ENCODE measurements at places on chromosomes 5 and 9.

DNA sequence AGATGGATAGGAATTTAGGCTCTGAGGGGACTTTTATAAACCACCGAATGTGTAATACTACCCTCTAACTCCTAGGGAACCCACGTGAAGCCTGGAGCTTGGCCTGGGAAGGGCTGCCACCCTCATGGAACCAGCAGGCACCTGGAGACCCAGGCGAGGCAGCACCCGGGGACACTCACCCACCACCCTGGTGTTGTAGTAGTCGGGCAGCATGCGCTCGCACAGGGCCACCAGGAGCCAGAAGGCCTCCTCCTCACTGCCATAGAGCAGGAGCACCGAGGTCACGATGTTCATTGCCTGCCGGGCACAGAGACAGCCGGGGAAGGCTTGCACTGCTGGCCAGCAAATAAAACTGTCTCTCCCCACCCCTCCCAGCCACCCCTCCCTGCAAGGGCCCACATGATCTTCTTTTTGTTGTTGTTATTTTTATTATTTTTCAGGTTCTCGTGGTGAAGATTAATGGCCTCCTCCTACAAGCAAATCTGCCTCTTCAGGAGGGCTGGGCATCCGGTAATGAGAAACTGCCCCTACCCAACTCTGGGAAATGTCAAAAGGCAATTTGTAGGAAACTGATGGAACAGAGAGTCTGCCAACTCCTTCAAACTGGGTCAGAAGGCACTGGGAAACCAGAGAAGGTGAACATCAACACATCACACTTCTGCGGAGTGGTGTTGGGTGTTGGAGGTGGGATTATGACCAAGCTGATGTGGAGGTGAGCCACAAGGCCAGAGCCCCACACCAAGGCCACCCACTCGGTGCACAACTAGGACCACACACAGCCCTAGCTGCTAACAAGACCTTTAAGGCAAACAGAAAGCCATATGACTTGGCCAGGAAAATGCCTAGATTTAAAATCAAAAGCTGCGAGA is 17.4 kb upstream of the MRNIP start:
- no peak for DNase-seq

GRCh38 chr5:67301285-67301903 is 104.8 kb upstream of the CD180 start:
- no peak for DNase-seq

GRCh38 chr5:96962540-96962991 is 26.7 kb downstream of the LNPEP start:
- no peak for DNase-seq

- DNase-seq = no peak
Measured at GRCh38 chr9:126957687-126958053, 43.1 kb downstream of the RALGPS1 start.

DNA sequence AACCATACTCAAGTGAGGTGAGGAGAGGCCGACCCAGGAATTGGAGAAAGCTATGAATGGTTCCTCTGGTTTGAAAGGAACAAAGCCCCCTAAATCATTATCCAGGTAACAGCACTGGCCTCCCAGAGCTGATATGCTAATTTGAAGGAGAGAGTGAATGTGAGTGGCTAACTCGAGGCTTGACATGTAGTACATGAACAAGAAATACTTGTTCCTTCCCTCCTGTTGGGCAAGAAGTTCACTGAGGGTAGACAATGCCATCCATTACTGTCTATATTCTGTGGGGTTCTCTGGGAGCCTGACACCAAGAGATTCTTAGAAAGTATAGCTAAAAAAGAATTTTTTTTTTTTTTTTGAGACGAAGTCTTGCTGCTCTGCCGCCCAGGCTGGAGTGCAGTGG is 32.5 kb upstream of the ZNF354A start:
- DNase-seq = no peak

GRCh38 chr5:146173597-146173996 is 8.9 kb downstream of the LARS1 start:
- peak; percentile 82 for DNase-seq

GRCh38 chr9:91837981-91838731 is 111.9 kb downstream of the ROR2 start:
- no peak for DNase-seq

DNA sequence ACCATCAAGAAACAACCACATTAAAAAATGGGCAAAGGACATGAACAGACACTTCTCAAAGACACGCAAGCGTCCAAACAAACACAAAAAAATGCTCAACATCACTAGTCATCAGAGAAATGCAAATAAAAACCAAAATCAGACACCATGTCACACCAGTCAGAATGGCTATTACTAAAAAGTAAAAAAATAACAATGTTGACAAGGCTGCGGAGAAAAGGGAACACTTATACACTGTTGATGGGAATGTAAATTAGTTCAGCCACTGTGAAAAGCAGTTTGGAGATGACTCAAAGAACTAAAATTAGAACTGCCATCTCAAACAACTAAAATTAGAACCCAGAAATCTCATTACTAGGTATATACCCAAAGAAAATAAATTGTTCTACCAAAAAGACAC is 80.4 kb downstream of the CAAP1 start:
- DNase-seq = no peak

DNA sequence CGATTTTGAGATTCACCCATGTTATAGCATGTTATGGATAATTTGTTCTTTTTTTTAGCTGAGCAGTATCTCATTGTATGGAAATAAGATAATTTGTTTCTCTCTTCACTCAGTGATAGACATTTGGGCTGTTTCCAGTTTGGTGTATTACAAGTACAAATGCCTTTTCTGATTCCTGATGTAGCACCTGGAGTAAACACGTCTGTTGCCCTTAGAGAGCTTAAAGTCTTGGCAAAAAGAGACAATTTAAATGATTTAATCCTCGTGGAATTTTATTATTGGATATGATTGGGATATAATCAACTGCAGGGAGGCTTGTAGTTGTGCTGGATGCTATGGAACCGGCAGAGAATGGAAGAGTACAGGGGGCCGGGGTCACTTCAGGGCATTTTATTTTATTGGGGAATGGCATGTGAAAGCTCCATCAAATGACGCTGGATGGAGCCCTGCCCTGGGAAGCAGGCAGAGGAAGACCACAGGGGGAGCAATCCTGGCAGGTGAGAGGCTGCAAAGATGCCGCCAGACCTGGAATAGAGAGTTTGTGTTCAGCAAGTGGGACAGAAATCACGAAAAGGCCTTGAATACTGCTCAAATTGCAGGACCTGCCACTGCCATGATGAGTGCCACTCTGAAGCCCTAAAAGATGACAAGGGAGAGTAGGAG is 31.0 kb upstream of the TGFBI start:
- DNase-seq = no peak

- DNase-seq = no peak
Measured at GRCh38 chr5:157599565-157599964, 24.0 kb upstream of the ADAM19 start.

DNA sequence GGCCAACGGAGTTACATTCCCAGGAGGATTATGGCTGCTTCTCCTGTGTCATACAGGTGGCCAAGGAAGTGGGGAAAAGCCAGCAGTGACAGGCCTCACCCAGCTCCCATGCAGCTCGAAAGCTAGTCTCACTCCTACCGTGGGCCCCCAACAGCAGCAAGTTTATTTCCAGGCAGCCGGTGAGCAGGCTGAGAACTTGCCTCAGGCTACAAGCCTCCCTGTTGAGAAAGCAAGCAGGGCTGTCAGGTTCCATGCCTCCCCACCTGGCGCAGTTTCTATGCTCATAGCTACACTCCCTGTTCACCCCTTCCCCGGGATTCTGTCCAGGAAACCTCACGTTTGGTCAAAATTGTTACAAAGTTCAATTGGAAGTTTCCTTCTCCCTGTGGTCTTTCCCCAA is 27.5 kb upstream of the DNAH5 start:
- no peak for DNase-seq

DNA sequence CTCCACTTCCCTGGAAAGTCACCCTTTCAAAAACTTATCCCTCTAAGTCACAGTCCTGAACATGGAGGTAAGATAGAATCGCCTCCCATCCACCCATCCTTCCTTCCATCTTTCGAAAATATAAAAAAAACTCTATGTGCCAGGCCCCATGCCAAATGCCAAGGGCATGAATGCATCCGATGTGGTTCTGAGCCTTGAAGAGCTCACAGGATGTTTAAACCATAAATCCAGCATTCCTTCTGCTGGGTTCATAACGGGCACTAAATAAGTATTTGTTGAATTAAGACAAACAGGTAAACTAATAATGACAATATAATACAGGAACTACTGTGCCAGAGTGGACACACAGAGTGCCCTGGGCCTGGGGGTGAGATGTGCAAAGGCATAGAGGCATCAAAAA is 147.3 kb downstream of the TTLL11 start:
- no peak for DNase-seq

GRCh38 chr5:83255268-83255667 is 177.9 kb downstream of the XRCC4 start:
- no peak for DNase-seq

- DNase-seq = no peak
Measured at GRCh38 chr5:39775086-39775796, 350.5 kb upstream of the DAB2 start.

GRCh38 chr5:180009581-180009980 is 62.0 kb downstream of the RNF130 start:
- no peak for DNase-seq

GRCh38 chr9:95230046-95230445 is 87.5 kb downstream of the FANCC start:
- no peak for DNase-seq

GRCh38 chr9:20692554-20692953 is 8.5 kb downstream of the FOCAD start:
- no peak for DNase-seq

DNA sequence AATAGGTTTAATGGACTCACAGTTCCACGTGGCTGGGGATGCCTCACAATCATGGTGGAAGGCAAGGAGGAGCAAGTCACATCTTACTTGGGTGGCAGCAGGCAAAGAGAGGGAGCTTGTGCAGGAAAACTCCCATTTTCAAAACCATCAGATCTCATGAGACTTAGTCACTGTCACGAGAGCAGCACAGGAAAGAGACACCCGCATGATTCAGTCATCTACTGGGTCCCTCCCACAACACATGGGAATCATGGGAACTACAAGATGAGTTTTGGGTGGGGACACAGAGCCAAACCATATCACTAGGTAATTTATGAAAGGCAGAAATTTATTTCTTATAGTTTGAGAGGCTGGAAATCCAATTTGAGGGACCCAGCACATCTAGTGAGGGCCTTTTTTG is 40.0 kb downstream of the MTREX start:
- DNase-seq = no peak

- no peak for DNase-seq
Measured at GRCh38 chr5:29889051-29889450, 1304.4 kb upstream of the CDH6 start.

DNA sequence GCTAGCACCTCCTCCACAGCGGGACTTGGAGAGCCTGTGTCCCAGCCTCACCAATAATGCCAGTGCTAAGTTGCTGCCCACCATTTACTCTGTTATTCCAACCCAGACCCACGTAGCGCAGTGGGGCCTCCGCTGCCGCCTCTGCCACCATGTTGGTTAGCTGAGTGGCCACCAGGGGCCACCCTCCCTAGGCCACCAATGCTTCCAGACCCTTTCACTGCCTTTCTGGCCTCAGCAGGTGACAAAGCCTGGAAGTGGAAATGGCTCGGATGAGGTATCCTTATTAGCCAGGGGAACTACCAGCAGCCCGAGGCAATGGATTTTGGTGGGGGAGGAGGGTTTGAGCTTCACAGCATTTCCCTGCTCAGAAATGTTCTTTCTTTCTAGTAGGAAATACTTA is 110.1 kb downstream of the OSTF1 start:
- no peak for DNase-seq

DNA sequence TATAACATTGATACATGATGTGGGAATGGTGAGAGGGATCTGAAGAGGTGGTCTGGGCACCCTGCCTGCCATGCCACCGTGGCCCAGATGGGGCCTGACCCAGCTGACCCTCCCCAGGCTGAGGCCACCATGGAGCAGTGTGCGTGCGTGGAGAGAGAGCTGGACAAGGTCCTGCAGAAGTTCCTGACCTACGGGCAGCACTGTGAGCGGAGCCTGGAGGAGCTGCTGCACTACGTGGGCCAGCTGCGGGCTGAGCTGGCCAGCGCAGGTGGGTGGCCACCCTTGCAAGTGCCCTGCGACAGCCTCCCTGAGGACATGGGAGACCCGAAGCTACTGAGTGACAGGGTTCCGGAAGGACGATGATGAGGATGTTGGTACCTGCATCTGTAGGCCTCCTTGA is 7.2 kb downstream of the RMND5B start:
- no peak for DNase-seq

DNA sequence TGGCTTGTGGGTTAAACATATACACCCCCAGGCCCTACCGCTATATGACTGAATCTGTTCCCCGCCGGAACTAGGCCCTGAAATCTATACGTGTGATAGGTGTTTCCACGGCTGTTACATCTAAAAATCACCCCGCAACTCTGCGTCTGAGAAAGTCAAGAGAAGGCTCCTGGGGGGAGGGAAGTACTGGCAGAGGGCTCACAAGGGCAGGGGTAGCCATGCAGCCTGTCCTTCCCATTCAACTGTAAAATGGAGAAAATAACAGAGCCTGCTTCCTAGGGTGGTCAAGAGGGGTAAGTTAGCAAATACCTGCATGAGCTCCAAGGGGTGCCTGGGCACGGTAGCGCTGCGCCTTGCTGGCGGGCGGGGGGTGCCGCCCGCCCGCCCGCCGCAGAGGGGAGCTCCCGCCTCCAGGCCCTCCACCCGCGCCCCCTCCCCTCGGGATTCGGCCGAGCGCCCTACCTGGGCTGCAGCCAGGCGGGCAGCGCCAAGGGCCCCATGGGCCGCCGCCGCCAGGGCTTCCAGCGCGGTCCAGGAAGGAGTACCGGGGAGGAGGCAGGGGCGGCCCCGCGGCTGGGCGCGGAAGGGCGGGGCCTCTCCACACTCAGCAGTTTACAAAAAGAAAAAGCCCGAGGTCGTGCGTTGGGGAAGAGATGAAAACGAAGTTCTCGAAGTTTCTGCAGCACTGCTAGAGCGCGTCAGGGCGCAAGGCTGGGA is at the start of gene HACD4:
Gene HACD4, minus strand, starts transcription at position 550 of the 717 bp plus-strand sequence. Its CDS starts 50 bp downstream, at position 500.
- DNase-seq = peak; percentile 88

DNA sequence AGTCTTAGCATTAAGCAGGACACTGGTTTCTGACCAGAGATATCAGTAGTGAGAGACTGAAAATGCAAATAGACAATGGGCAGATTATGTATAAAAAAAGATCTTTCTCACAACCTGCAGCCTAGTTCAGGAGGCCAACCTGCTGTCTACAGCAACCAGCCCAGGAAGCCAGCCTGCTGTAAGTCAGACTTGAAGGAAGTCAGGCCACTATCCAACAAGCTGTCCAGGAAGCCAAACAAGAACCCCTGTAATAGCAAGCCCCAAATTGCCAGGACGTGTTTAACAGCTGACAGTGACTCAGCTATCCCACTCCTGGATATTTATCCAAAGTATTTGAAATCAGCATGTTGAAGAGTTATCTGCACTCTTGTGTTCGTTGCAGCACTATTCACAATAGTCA is 121.8 kb upstream of the SPIN1 start:
- no peak for DNase-seq

GRCh38 chr9:102072059-102072764 is 333.8 kb upstream of the GRIN3A start:
- no peak for DNase-seq

GRCh38 chr9:105232207-105232606 is 12.2 kb upstream of the SLC44A1 start:
- no peak for DNase-seq

- no peak for DNase-seq
Measured at GRCh38 chr9:1231998-1232919, 182.1 kb downstream of the DMRT2 start.

All from T-helper 2 cell (primary cell).